ENCODE measurements at places on chromosomes 7 and 10. TPM values are rescaled to one million over a fixed set of nuclear protein-coding genes. Genes with fewer than 3 reads are reported as not detected.
A peak's percentile ranks its signal among the peaks of the same experiment; 100 is the strongest.

DNA sequence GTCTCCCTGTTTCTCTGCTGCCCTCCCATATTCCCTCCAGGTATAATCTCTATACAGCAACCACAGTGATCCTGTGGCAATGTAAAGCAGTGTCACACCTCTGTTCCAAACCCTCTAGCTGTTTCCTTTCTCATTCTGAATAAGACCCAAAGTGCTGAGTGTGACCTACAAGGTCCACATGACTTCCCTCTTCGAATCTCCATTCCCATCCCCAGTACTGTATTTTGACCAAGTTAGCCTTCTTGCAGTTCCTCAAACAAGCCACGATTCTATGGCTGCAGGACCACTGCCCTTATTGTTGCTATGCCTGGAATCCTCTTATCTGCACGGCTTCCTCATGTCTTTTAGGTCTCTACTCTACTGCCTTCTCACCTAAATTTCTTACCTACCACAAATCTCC lies 291.9 kb downstream of the DOCK4 start:
- no peaks in the 10 kb centered on the region for H3K27me3 ChIP-seq
- no peak overlapping the region for H3K27ac ChIP-seq
- no peaks in the 10 kb centered on the region for H3K4me1 ChIP-seq

- H3K36me3 ChIP-seq, result no peaks in the 10 kb centered on the region
- no peak for DNase-seq
- no peak overlapping the region for H3K4me3 ChIP-seq
- H3K4me1 ChIP-seq, result peaks cover 4% of the 10 kb centered on the region
Measured at GRCh38 chr7:5476001-5476400, 52.4 kb upstream of the TNRC18 start.

DNA sequence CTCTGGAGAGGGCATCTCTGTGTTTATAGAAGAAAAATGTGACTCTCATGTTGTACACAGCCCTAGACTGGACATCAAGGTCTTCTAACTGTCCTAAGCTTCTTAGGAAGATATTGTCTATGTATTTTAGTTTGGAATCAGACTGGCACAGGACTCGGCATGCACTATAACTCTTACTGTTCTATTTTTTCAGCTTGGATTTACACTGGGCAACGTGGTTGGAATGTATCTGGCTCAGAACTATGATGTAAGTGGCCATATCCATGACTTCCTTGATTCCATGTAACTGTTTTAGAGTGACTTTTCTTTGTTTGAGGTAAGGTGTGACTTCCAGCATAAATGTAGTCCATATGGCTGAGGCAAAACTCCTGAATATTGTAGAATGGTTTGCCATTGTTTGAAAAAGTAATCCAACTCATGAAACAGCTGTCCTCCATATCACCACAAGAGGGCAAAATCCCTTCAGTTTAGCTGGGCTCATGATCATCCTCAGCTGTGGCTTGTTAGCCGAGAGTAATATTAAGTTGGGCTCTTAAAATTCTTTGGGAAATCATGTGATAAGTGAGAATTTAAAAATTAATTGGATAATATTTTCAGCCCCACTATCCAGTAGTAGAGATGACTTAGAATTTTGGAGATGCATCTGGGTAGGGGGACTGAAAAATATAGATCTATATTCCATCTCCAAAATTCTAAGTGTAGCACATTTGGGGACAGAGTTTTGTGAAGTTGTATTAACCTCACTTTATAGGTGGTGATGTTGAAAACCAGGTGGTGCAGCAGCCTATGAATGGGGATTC lies 10.4 kb downstream of the STMP1 start:
- H3K27me3 ChIP-seq, result no peaks in the 10 kb centered on the region
- H3K36me3 ChIP-seq, result peaks cover 7% of the 10 kb centered on the region
- no peak overlapping the region for H3K4me3 ChIP-seq
- no peak overlapping the region for H3K27ac ChIP-seq
- peaks cover 20% of the 10 kb centered on the region for H3K4me1 ChIP-seq
- DNase-seq, result no peak

- no peak overlapping the region for H3K4me3 ChIP-seq
- H3K27ac ChIP-seq, result no peak overlapping the region
- H3K27me3 ChIP-seq, result no peaks in the 10 kb centered on the region
Measured at GRCh38 chr7:132799081-132799413, 222.8 kb upstream of the PLXNA4 start.

DNA sequence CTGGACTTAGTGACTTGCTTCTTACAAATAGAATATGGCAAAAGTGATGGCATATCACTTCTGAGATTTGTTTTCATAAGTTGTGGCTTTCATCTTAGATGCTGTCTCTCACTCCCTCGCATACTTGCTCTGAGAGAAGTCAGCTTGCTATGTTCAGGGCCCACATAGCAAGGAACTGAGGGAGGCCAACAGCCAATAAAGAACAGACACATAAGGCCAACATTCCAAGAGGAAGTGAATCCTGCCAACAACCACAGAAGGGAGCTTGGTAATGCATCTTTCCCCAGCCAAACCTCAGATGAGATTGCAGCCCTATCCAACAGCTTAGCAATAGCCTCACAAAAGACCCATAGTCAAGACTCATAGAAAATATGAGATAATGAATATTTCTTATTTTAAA lies 39.2 kb upstream of the DMTF1 start:
- H3K27ac ChIP-seq, result no peak overlapping the region
- peaks cover 9% of the 10 kb centered on the region for H3K27me3 ChIP-seq
- no peak for DNase-seq
- H3K36me3 ChIP-seq, result peaks cover 5% of the 10 kb centered on the region

DNA sequence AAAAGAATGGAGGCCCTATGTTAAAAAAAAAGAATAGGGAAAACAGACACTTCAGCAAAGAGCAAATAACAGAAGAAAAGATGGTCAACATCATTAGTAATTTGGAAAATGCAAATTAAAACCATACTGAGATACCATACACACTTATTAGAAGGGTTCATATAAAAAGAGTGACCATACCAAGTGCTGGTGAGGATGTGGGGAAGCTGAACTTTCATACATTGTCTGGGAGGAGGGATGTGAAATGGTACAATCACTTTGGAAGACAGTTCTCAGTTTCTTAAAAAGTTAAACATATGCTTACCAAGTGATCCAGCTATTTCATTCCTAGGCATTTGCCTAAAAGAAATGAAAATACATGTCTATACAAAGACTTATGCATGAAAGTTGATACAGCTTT lies 194.4 kb downstream of the CXCL12 start:
- no peak overlapping the region for H3K27ac ChIP-seq
- H3K4me3 ChIP-seq, result no peak overlapping the region
- peaks cover 12% of the 10 kb centered on the region for H3K27me3 ChIP-seq
- no peaks in the 10 kb centered on the region for H3K4me1 ChIP-seq
- no peak for DNase-seq

DNA sequence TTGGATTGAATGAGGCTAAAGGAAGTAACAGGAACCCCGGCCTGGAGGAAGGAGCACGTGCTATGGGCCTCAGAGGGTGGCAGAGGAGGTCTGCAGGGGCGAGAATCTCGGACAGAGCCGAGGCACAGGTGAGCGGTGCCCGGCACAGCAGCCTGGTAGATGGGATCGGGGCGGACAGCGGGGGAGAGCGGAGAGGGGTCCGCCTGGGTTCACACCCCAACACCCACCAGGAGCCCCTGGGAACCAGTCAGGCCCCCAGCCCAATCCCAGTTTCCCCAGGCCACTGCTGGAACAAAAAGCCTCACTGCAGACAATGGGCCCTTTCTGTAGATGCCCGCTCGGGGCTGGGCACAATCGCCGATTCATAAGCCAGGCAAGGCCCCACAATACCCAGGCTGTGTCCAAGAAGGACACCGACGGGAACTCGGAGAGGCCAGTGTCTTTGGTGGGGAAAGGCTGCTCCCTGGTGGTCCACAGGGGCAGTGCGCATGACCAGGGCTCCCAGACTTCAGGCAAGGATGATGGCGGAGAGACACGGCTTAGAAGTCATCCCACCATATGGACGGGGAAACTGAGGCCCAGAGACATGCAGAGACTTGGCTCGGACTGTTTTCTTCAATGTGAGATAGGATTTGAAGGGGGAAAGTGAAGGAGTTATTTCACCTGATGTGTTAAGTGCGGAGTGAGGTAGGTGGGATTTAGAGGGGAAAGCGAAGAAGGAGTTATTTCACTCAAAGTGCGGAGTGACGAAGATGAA lies 106.9 kb upstream of the GPR26 start:
- peaks cover 45% of the 10 kb centered on the region for H3K27me3 ChIP-seq
- peak; percentile 53 for DNase-seq
- H3K4me3 ChIP-seq, result peak overlapping the region; percentile 25
- peak overlapping the region; percentile 45 for H3K27ac ChIP-seq
- peaks cover 2% of the 10 kb centered on the region for H3K36me3 ChIP-seq
- H3K4me1 ChIP-seq, result peaks cover 5% of the 10 kb centered on the region

- H3K4me3 ChIP-seq, result no peak overlapping the region
- DNase-seq, result no peak
- H3K27ac ChIP-seq, result no peak overlapping the region
- H3K27me3 ChIP-seq, result peaks cover 51% of the 10 kb centered on the region
Measured at GRCh38 chr10:71429929-71430328, 33.2 kb downstream of the CDH23 start.

DNA sequence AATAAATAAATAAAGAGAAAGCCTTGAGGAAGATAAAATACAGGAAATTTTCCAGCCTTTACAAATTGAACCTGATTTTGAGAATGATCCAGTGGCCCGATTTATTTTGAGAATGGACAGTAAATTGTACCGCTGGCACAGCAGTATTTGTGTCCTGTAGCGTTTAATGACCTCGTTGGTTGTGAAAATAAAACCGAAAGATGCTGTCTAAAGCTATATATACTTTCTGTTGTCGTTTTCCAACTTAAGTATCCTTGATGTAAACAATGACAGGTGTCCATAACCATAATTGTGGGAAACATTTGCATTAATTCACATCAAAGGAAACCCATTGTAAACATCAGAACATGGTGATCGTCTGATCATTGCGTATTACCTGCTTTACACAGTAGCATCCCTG lies 38.8 kb downstream of the TBXAS1 start:
- no peak for DNase-seq
- H3K27me3 ChIP-seq, result no peaks in the 10 kb centered on the region
- no peak overlapping the region for H3K27ac ChIP-seq
- peaks cover 4% of the 10 kb centered on the region for H3K4me1 ChIP-seq
- H3K36me3 ChIP-seq, result peaks cover 3% of the 10 kb centered on the region

DNA sequence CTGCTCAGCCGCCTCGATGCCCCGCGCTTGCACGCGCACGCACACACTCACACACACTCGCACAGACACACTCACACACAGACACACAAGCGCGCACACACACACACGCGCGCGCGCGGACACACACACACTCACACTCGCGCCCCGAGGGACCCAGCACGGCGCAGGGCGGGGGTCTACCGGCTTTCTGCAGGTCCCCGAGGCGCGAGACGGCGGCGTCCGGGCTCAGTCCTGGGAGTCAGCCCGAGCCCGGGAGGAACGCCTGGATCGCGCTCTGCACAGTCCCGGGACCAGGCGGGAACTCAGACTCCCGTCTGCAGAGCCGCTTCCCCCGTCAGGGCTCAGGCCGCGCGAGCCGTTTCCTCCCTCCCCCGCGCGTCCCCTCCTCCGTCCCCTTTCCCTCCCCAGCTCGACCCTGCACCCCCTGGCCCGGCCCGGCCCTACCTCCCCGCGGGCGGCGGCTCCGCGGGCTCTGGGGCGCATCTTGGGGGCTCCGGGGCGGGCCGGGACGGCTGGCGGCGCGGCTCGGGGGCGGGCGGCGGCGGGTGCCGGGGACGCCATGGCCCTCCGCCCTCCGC lies 464 bp downstream of the DENND2A start:
- H3K4me1 ChIP-seq, result peaks cover 17% of the 10 kb centered on the region
- no peak for DNase-seq
- H3K27me3 ChIP-seq, result peaks cover 65% of the 10 kb centered on the region
- no peak overlapping the region for H3K27ac ChIP-seq
- peak overlapping the region; percentile 91 for H3K4me3 ChIP-seq

GRCh38 chr10:6108631-6109443 lies 20.0 kb downstream of the RBM17 start:
- H3K27ac ChIP-seq, result peak overlapping the region; percentile 95
- H3K27me3 ChIP-seq, result no peaks in the 10 kb centered on the region
- DNase-seq, result peak; percentile 22
- H3K36me3 ChIP-seq, result peaks cover 22% of the 10 kb centered on the region
- peak overlapping the region; percentile 93 for H3K4me3 ChIP-seq

DNA sequence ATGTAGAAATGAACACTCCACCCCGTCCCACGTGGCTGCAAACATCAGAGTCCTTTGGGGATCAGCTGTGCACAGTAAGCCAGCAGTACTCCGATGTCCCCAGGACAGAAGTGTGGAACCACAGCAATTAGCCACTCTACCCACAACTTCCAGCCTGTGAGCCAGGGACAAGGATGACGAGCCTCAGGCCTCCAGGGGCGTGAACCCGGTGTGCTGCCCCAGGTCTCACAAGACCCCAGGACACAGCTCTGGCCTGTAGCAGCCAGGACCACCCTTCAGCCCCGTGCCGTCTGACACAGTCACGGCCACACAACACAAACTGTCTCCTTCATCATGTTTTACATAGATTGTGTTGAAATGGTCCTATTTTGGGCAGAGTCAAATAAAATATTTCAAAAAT lies 113.0 kb upstream of the DIP2C start:
- H3K4me1 ChIP-seq, result peaks cover 12% of the 10 kb centered on the region
- H3K27ac ChIP-seq, result no peak overlapping the region
- H3K4me3 ChIP-seq, result no peak overlapping the region
- H3K27me3 ChIP-seq, result no peaks in the 10 kb centered on the region
- no peak for DNase-seq
- H3K36me3 ChIP-seq, result peaks cover 3% of the 10 kb centered on the region

- DNase-seq, result no peak
- H3K4me1 ChIP-seq, result no peaks in the 10 kb centered on the region
- H3K4me3 ChIP-seq, result no peak overlapping the region
- no peaks in the 10 kb centered on the region for H3K36me3 ChIP-seq
Measured at GRCh38 chr7:82472966-82473365, 29.4 kb upstream of the CACNA2D1 start.

DNA sequence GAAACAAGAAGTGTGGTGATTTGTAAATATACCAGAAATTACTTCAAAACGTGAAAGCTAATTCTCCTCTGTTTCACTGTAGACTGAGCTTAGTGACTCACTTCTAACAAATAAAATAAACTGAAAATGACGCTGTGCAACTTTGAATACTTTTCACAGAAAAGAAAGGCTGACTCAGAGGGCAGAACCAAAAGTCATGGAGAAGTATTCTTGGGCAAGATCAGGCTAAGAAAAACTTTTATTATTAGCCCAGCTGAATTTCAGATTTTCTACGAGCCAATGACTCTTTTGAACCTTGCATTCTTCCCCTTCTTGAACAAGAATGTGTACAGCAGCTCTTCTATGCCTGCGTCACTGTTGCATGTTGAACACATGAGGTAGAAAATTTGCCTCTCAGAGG lies 527.3 kb upstream of the GHITM start:
- H3K27me3 ChIP-seq, result no peaks in the 10 kb centered on the region
- H3K4me1 ChIP-seq, result no peaks in the 10 kb centered on the region
- no peaks in the 10 kb centered on the region for H3K36me3 ChIP-seq
- no peak overlapping the region for H3K4me3 ChIP-seq

The FAM107B gene
- total RNA-seq, result 399 TPM

The ASB4 gene
- total RNA-seq, result not detected

The PSMA2 gene
- 42.1 TPM for total RNA-seq

The RHBDD2 gene
- total RNA-seq, result 136 TPM

The HBP1 gene
- total RNA-seq, result 252 TPM

The NUTM2A gene
- 1.0 TPM for total RNA-seq

The WIPF3 gene
- total RNA-seq, result not detected

The PHYHIPL gene
- not detected for total RNA-seq

Measured in T-helper 17 cell (primary cell).